Stimulated activated CD8-positive, alpha-beta memory T cell treated with anti-CD3 and anti-CD28 coated beads, Interleukin-4, amount 100 ng/mL, for 48 hours (primary cell): ENCODE measurements at places on chromosomes 1 and 21.

- no peak for DNase-seq
Measured at GRCh38 chr1:1270813-1271212, 2.8 kb downstream of the UBE2J2 start.

- DNase-seq: no peak
Measured at GRCh38 chr1:172380441-172381244, 39.8 kb upstream of the C1orf105 start.

DNA sequence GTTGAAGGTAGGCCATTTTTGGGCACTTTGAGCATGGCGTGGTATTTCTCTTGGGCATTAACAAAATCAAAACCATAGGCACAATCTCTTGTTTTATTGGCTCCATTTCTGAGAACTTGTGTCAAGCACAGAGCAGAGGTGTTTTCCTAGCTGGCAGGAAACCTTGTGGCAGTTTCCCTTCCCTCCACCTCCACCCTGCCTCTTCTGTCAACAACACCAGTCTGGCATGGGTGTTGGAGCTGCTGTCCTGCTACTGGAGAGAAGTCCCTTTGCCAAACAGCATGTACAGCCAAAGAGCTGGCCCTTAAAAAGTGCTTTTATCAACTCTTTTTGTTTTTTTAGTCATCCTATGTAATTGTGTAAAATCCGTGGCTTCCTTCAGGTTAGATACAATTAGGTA, 16.0 kb downstream of the ATP1A1 start:
- DNase-seq: no peak

DNA sequence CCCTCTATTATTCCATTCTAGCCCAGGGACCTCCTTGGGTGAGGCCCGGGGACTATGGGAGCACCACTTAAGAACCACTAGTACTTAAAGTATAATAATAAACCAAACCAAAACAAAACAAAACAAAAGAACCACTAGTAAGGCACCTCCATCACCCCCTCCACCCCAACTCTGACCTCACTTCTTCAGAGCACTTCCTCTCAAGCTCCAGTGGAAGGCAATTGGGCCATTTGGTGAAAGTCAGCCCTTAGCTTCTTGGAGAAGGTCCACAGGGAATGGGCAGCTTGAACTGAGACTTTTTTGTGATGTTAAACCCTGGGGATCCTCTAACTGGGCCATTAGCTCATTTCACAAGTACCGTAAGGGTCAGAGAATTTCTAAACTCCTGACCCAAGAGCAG, 237.3 kb downstream of the RHOU start:
- no peak for DNase-seq

DNA sequence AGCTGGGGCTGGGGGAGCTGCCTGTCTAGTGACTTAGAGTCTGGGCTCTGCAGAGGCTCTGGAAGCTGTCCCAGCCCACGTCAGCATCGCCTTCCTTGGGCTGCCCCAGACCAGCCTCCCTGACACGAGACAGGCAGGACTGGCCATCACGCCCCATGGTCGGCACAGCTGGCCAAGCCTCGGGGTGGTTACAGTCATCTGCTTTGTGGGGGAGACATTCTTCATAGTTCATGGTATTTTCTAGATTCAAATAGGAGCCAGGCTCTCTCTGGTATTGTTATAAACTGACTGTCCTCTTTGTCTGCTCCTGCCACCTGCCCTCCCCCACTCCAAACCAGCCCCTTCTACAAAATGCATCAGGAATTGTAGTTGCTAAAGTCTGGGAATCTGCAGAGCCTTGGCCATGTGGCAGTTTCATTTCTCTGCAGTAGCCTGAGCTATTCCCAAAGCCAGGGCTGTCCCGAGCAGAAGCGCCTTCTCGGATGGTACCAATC, 29.4 kb downstream of the OLFML2B start:
- no peak for DNase-seq

- DNase-seq: no peak
Measured at GRCh38 chr1:233015965-233016364, 65.6 kb downstream of the NTPCR start.

- no peak for DNase-seq
Measured at GRCh38 chr1:89906088-89906487, 85.3 kb downstream of the LRRC8D start.

DNA sequence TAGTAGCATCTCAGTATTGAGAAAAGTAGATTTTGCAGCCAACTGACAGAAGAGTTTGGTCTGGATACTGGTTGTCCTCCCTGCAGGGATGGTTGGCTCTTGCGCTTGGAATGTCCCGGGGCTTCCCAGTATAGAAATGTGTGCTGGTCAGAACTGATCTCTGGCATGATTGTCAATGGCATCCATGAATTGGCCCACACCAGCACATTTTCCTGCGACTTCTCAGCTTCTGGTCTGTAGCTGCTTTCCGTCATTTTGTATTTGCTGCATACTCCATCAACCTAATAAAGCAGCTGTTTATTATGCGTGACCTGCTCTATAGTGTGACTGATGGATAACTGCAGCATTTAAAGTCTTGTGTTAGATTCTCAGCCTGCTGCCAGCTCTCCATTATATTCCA, 203.7 kb downstream of the S1PR1 start:
- no peak for DNase-seq

DNA sequence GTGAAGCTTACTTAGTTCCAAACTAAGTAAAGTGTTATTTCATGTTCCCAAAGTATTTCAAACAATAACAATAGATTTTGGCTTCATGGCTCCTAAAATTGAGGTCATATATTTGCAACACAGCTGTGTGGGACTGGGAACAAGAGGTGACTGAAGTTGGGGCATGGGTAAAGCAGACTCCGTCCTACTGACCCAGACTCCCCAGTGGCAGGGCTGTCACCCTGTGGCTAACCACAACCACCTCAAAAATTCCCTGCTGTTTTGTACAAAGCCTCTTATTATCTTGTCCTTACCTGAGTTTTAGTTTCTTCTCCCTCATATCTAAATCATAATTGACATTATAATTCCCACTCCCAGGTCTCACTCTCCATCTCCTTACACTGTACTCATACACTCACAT, 117.6 kb downstream of the PTGER3 start:
- no peak for DNase-seq

DNA sequence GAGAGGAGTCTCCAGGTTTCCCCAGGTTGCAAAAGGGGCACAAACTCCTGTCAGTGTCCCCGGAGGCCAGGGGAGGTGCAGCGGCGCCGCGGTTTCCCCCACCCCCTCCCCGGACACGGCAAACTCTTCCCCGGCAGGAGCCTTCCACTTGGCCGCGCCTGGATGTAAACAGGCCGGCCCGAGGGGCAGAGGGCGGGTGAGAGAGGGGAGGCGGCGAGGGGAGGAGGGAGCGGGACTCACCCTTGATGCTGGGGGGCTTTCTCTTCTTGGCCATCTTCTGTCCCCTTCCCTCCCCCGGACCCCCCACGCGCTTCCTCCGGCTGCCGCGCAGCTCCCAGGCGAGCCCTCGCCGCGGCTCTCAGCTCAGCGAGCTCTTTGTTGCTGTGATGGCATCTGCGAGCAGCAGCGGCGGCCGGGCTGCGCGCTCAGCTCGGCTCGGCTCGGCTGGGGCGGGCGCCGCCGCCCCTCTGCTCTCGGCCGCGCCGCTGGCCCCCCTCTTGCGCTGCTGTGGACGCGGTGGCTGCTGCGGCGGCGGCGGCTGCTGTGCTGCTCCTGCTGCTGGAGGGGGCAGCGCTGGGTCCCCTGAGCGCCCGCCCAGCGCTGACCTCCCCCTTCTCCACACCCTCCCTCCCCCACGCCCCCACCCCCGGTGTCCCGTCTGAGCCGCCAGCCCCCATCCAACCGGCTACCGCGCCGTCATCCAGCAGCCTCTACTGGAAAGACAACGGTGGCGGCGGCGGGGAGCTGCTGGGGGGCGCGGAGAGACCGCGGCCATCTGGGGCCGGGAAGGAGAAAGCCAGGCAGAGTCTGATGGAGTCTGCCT, 4.9 kb upstream of the SLC44A5 start:
- DNase-seq: peak; percentile 28

DNA sequence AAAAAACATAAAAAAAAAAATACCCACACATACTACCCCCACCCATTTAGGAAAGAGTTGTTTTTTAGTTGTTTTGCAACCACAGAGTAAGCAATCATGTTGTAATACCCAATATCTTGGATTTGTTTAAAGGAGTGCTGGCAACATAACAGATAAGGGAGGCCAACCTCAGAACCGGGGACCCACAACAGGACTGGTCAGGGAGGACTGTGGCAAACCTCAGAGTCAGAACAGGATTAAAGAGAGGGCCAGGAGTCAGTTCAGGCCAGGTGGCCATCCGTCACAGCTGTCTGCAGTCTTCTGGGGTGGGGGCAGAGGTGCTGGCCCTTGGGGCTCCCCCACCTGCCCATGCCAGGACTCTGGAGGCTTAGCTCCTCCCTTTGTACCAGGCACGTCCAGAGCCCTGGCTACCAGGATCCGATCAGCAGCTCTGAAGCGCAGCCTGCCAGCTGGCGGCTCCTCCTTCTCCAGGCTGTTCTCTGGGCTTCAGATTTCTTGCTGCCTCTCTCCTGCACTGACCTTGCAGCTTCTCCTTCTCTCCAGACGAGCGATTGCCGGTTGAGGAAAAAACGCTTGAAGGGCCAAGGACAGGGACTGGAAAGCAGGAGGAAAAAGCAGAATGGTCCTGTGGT, 7.9 kb downstream of the H6PD start:
- DNase-seq: no peak

GRCh38 chr1:42221952-42222606, 57.5 kb upstream of the GUCA2A start:
- no peak for DNase-seq

GRCh38 chr1:60662486-60663044, 419.8 kb upstream of the NFIA start:
- no peak for DNase-seq

- no peak for DNase-seq
Measured at GRCh38 chr1:67850151-67850551, 16.9 kb upstream of the GNG12 start.
